ENCODE measurements at places on chromosomes 2 and 18. TPM values are rescaled to one million over a fixed set of nuclear protein-coding genes. Genes with fewer than 3 reads are reported as not detected.

DLGAP1 gene
- 0.02 TPM for polyA plus RNA-seq

- peak; percentile 48 for DNase-seq
Measured at GRCh38 chr18:10304853-10305252, 149.6 kb upstream of the APCDD1 start.

DNA sequence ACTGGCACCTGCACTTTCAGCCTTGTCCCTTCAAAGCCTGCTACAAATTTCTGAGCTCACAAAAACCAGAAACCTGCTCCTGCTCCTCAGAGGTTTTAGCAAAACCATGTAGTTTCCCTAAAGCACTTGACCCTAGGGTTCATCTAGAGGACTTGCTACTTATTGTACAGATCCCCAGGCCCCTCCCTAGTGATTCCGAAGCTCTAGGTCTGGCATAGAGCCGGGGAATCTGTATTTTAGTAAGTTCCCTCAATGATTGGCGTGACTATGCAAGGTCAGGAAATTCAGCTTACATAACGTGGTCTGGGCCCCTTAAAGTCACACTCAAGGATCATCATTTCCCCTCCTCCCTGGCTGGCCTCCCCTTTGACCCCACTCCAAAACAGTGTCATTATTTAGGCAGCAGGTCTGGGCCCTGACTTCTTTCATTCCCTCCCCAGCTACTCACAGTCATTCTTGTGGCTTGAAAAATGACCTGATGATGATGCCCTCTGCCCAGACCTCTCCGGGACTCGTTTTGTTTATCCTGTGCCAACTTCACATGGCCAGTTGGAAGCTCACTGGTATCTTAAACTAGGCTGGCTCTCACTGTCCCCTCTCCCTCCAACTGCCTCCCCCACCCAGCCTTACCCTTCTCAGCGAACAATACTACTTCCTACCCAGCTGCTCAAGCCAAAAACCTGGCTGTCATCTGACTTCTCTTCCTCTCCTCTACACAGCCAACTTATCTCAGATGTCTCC is 36.0 kb downstream of the WDFY1 start:
- DNase-seq: no peak

GRCh38 chr2:182064019-182064778 is 78.5 kb downstream of the PPP1R1C start:
- DNase-seq: no peak

- DNase-seq: no peak
Measured at GRCh38 chr2:149418065-149418464, 87.7 kb downstream of the LYPD6 start.

GRCh38 chr2:108449410-108450130 is 564 bp downstream of the GCC2 start:
- DNase-seq: no peak

DNA sequence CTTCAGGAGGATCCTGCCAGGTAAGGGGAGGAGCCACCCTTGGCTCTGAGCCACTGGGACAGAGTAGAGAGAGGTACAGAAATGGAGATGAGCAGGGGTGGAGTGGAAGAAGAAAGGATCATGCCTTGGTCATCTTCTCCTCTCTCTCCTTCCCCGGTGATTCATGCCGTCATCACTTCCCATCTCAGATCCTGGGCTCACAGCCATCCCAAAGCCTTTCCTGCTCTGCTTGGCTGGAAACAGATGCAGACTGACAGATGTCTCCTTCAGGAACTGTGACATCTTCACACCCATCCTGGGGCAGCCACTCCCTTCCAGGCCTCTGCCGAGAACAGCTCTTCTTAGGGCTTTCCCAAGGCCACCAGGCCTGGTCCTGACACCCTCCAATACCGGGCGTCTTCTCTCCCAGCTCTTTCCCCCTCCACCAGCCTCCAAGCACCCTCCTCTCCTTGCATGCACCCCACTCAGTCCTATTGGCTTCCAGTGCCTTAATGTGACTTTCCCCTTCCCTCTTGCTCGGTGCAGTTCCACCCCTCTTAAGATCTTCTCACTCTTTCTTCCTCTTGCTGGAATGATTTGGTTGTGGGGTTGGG is 58.3 kb upstream of the TNP1 start:
- peak; percentile 23 for DNase-seq

- no peak for DNase-seq
Measured at GRCh38 chr2:61281321-61281720, 119.3 kb downstream of the C2orf74 start.

- no peak for DNase-seq
Measured at GRCh38 chr2:190481339-190481738, 53.2 kb downstream of the NEMP2 start.

GRCh38 chr18:13625355-13625754 is 101.0 kb downstream of the FAM210A start:
- no peak for DNase-seq

TDRD15 gene
- polyA plus RNA-seq: not detected

DNA sequence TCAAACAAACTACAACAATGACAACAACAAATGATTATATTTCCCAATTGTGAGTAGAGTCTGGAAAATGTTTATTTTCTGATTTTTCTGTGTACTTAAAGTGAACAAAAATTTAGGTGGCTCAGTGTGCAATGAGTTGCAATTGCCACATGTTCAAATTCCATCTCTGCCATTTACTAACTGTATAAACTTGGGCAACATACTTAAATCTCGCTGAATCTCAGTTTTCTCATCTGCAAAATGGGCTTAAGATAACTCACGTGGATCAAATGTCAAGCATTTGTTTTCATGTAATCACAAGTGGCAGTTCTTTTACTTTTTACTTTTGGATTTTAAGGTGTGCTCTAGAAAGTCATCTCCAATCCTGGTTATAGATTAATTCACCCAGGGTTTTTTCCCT is 416.8 kb upstream of the HNRNPA3 start:
- no peak for DNase-seq

DNA sequence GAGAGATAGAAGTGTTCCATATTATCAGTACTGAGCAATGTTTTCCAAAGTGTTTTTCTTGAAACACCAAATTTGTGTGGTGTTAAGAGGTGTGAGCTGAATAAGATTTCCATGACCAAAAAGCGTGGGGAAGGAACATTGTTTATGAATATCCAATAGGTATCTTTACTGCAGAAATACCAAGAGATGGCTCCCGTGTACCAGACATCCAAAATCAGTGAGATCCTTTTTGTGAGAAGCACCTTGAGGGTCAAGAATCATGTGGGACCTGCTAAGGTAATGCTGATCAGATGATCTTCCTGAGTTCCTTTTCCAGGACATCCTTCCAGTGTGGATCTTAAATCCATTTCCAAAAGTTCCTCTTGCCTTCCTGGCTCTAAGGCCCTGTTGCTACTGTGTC is 246.0 kb downstream of the MYO3B start:
- DNase-seq: no peak

GRCh38 chr2:226767056-226767813 is 32.4 kb downstream of the IRS1 start:
- DNase-seq: no peak

LONRF2 gene
- polyA plus RNA-seq: 0.04 TPM

DNA sequence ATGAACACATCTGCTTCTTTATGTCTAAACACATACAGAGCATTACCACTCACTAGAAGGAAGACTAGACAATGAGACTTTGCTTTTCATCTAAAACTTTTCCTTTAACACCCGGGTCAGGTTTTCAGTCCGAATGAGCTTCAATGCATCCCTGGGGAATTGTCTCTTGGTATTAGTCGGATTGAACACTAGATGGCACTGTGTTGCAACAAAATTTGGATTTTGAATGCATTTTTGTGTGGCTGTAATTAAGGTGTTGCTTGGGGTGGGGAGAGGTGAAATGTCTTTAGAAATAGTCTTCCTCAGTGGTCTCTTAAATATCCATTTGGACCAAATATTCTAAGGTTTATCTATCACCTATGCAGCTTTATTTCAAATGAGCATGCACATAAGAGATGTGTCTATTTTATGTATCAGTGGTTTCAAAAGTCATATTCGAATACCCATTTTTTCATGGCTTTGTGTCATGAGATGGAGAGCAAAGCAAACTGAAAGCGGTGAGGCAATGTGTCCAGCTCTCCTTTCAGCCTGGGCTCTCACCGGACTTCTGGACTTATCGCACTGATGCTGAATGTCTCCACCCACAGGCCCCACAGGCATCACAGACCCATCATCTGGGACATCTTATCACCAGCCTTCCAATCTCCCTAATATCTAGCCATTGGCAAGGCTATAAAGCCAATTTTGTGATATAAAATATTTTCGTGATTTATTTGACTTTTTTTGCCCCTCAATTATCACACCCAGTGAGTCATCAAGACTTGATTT is 510.3 kb downstream of the RNF144A start:
- DNase-seq: no peak

GRCh38 chr2:88038263-88039105 is 17.1 kb downstream of the KRCC1 start:
- DNase-seq: peak; percentile 77

LINC00305 gene
- polyA plus RNA-seq: not detected

KLHL14 gene
- polyA plus RNA-seq: not detected

- DNase-seq: no peak
Measured at GRCh38 chr2:49973917-49974368, 819.6 kb upstream of the FSHR start.

GRCh38 chr2:62175728-62176127 is 20.2 kb upstream of the B3GNT2 start:
- DNase-seq: no peak

- no peak for DNase-seq
Measured at GRCh38 chr2:48457227-48457626, 72.7 kb upstream of the STON1 start.

- no peak for DNase-seq
Measured at GRCh38 chr2:186862869-186863709, 14.1 kb upstream of the ZSWIM2 start.

DNA sequence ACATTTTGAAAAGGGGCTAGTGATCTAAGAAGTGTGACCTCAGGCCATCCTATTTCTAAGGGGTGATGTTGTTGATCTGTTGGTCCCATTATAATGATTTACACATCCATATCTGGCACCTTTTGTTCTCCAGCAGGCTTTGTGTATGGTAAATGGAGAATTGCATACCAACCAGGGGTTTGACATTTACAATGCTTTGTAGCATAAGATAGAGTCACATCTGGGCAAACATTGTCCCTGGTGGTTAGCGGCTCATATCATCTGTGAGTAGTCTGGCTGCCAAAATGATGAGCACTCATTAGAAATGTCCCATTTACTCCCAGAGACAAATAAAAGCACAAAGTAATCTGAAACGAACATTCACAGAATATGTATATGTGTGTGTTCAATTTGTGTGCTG is 1775.5 kb upstream of the CELF4 start:
- DNase-seq: no peak

GRCh38 chr2:187497858-187498463 is 49.9 kb upstream of the CALCRL start:
- DNase-seq: no peak

- no peak for DNase-seq
Measured at GRCh38 chr2:232076736-232077135, 115.2 kb downstream of the DIS3L2 start.

GRCh38 chr2:74599676-74600075 is 45.2 kb downstream of the DOK1 start:
- DNase-seq: no peak

DNA sequence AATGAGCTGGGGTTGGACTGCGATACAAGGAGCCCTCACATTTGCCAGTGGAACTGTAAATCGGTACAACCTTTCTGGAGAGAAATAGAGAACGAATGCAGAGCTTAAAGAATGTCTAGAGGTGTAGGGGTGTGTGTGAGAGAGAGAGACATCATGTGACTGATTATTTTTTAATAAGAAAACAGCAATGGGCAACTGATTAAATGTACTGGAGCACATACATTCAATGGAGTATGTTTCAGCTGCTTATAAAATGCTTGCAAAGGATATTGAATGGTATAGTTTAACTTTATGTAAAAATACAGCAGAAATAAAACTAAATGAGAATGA is 391 bp upstream of the TMEM17 start:
- no peak for DNase-seq
